ENCODE measurements at places on chromosomes 16 and 17.

- peak; percentile 31 for DNase-seq
These were observed 29.5 kb downstream of the MPRIP start for GRCh38 chr17:17071531-17072360.

DNA sequence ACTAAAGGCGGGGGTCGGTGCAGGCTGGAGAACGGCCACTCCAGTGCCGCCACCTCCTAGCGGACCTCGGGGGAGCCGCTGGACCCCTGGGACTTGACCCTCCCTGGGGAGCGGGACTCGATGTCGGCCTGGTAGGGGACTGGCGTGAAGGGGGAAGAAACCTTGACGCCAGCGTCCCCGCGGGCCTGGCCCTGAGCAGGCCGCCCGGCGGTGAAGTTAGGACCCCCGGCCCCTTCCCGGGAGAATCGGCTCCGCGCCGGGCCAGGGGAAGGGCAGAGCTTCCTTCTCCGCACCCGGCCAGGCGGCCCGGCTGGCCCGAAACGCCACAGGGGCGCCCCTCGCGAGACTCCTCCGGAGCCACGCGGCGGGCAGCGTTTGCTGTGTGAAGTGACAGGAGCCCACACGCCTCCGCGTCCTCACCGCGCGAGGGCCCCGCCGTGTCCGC, 389 bp downstream of the DUS1L start:
- peak; percentile 21 for DNase-seq

DNA sequence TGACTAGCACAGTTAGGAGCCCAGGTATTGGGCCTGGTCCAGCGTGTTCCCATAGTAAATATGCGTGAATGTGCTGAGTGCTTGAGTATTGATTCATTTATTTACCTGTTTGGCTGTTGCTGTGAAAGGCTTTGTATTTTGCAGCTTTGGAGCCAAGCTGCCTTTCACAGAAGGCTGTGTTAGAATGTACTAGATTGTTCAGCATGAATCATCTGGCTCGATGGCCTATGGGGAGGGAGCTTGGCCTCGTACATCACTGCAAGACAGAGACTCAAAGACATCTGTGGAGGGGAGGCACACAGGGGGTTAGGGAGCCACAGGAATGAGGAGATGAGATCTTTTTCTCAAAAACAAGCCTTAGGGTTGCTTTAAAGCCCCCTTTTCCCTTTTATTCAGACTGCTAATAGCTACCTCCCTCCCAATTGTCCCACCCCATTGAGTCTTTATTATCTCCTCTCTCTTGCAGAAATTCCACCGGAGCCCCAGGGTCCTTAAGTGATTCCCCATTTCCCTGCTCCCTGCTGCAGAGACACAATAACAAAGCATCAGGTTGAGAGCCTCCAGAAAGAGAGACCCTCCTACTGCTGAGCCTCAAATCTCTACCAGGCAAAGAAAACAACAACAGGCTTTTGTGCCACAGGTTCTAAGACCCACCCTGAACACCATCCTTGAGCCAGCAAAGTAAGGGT, 307.2 kb downstream of the ABCC12 start:
- peak; percentile 71 for DNase-seq

DNA sequence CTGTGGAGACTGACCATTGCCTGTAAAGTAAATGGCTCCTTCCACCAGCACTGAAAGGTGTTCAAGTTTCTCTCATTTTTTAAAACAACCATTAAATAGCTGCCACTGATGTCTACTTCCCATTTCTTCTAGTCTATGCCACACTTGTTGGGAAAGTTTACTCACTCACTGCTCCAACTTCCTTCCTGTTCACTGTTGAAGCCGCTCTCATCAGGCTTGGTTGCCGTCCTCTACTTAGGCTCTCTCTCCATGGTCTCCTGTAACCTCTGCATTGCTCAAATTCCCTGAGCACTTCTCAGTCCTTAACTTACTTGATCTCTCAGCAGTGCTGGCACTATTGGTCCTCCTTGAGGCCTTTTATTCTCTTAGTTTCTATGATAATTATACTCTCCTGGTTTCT, 32.4 kb downstream of the SNX11 start:
- DNase-seq = no peak

GRCh38 chr17:28426081-28426519, 20.1 kb upstream of the SLC46A1 start:
- DNase-seq = no peak

GRCh38 chr16:502179-502943, 25.2 kb upstream of the CAPN15 start:
- peak; percentile 7 for DNase-seq

DNA sequence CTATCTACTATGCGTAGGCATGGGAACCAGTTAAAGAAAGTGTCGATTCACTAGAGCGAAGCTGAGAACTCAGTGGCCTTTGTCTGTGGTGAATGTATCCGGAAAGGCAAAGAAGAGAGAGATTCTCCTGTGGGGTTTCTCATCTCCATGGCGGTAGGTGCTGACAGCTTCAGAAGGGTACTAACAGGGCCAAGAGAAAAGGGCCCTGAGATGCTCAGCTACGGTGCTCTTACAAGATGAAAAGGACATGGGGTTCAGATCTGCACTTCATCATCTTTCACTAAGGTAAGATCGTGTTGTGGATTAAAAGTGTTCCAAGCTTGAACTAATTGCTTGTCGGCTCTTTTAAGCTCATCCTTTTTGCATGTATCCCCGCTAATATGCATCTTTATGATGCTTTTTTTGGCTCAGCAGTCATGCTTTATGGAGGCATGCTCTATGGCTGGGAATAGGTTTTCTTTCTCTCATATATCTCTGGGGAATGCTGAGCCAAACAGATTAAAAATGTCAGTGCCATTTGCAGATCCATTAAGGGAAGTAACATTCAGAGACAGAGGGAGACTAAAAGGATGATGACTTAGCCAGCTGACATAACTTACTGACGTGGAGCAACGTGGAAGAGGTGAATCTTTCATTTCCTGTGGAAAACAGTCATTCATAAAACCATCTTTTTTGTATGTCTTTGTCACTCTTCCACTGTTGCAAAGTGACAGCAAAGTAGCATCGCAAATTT, 29.9 kb downstream of the KCNJ16 start:
- no peak for DNase-seq

DNA sequence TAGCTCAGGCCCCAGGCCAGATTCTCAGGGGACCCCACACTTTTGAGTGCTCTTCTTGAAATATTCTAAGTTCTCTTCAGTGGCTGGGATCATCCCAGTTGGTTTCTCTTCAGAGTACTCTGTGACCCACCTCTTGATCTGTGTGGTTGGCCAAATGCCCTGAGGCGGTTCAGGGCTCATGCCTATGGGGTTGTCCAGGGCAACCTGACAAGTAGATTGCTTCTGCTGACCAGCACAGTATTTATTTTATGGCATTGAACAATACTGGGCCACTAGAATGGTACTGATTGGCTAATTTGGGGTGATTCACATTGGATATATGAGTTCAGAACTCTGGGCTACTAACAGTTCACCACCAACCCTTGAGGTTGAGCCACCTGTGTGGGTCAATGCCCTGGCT, 7.4 kb upstream of the GOSR2 start:
- no peak for DNase-seq

DNA sequence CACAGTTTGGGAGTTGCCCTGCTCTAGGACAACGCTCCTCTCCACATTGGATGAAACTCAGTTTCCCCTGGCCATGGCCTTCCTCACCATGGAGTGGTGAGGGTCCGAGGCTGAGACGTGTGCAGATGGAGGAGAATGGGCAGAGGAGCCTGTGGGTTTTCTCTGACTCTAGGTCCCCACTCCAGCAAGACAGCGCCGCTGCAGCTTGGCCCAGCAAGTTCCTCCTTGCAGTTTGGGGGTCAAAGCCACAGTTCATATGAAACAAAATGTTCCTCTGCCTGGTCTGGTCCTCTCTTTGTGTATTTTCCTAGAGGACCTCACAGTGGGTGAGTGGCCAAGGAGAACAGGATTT, 2.3 kb downstream of the C16orf54 start:
- no peak for DNase-seq

GRCh38 chr17:75412455-75413317, 7.2 kb upstream of the GRB2 start:
- DNase-seq = peak; percentile 62

DNA sequence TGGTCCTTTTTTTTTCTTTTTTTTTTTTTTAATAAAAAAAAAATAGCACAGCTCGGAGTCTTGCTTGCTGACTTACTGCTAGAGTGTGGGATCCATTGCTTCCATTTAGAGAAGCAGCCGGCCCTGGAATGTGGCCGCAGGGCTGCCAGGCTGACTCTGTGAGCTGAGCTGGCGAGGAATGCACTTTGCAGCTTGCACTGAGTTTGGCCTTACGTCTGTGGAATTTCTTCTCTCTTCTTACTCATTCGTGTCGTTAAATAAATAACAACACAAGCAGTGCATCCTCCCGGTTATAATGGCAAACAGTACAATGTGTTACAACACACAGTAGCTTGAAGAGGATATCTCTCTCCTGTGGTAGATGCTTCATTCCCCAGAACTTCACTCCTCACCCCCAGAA, 69.2 kb downstream of the PRKCB start:
- DNase-seq = peak; percentile 66

Data from mammary epithelial cell (primary cell).